ENCODE measurements at places on chromosomes 5 and 9. TPM values are rescaled to one million over a fixed set of nuclear protein-coding genes. Genes with fewer than 3 reads are reported as not detected.

HRH2 gene
- total RNA-seq: 0.33 TPM

FGFR4 gene
- 7.5 TPM for total RNA-seq

CDO1 gene
- total RNA-seq: not detected

PCDHGA2 gene
- 0.05 TPM for total RNA-seq

WHRN gene
- 18.0 TPM for total RNA-seq

- DNase-seq: no peak
- no peaks in the 10 kb centered on the region for H3K27me3 ChIP-seq
- no peaks in the 10 kb centered on the region for H3K4me1 ChIP-seq
- H3K4me3 ChIP-seq: no peak overlapping the region
These were observed 137.6 kb downstream of the TRPM3 start for GRCh38 chr9:70983723-70984295.

DNA sequence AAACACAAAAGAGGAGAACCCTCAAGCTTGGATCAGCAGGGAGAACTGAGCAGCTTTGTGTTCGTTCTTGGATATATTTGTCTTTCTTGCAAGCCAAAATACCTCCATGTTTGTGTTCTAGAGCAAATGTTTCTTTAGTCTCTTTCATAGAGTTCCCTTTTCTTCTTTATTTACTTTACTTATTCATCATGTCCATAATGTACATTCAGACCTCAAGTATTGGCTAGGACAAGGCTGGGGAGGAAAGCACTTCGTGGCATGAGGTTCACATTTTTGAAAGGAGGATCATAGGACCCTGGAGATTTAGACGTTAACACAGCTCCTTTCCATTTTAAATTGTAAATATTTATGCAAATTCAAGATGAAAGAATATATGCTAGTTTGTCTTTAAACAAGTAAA, 590.2 kb upstream of the MEF2C start:
- H3K27me3 ChIP-seq: no peaks in the 10 kb centered on the region
- H3K4me3 ChIP-seq: no peak overlapping the region
- no peaks in the 10 kb centered on the region for H3K4me1 ChIP-seq

GRCh38 chr9:9521033-9521779, 1091.6 kb downstream of the PTPRD start:
- no peak for DNase-seq
- H3K27me3 ChIP-seq: no peaks in the 10 kb centered on the region
- no peaks in the 10 kb centered on the region for H3K36me3 ChIP-seq
- no peaks in the 10 kb centered on the region for H3K4me1 ChIP-seq

- no peaks in the 10 kb centered on the region for H3K27me3 ChIP-seq
- H3K27ac ChIP-seq: no peak overlapping the region
- no peak overlapping the region for H3K4me3 ChIP-seq
- H3K4me1 ChIP-seq: peaks cover 19% of the 10 kb centered on the region
- H3K36me3 ChIP-seq: no peaks in the 10 kb centered on the region
- DNase-seq: no peak
These were observed 29.4 kb downstream of the NR6A1 start for GRCh38 chr9:124741662-124742061.

DNA sequence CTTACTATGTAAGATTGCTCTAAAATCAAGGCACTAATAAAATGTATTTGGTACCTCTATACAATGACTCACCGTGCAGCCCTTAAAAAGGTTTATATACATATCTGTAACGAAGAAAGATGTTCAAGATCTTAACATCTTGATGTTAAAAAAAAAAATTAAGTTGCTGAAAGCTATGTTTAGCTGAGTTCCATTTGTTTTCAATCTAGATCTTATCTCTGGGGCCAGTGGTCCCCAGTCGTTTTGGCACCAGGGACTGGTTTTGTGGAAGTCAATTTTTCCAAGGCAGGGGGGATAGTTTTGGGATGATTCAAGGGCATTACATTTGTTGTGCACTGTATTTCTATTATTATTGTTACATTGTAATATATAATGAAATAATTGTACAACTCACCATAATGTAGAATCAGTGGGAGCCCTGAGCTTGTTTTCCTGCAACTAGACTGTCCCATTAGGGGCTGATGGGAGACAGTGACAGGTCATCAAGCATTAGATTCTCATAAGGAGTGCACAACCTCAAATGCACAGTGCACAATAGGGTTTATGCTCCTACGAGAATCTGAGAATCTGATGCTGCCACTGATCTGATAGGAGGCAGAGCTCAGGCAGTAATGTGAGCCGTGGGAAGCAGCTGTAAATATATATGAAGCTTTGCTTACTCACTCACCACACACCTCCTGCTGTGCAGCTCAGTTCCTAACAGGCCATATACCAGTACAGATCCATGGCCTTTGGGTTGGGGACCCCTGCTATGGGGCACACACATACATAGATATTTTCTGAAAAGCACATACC, 27.6 kb upstream of the TSLP start:
- no peak overlapping the region for H3K4me3 ChIP-seq
- no peaks in the 10 kb centered on the region for H3K4me1 ChIP-seq
- DNase-seq: no peak
- no peaks in the 10 kb centered on the region for H3K36me3 ChIP-seq
- H3K27me3 ChIP-seq: no peaks in the 10 kb centered on the region
- no peak overlapping the region for H3K27ac ChIP-seq

DNA sequence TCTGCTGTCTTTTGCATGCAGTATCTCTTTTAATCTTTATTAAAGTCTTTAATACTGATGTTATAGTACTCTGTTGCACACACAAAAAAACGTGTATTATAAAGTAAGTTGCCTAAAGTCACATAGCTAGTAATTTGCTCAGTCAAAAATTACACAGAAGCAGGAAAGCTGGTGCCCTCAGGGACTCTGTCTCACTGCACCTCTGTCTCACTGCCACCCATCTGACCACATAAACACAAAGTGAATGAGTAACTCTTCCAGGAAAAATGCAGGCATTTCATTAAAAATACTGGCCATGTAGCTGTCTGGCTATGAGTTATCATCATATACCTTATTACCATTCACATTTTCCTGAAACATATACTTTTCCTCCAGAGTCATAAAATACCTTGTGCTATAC, 591.7 kb downstream of the CSNK1G3 start:
- H3K36me3 ChIP-seq: no peaks in the 10 kb centered on the region
- DNase-seq: no peak
- H3K4me3 ChIP-seq: no peak overlapping the region
- H3K4me1 ChIP-seq: no peaks in the 10 kb centered on the region
- no peak overlapping the region for H3K27ac ChIP-seq
- no peaks in the 10 kb centered on the region for H3K27me3 ChIP-seq

GRCh38 chr9:10274988-10275387, 337.8 kb downstream of the PTPRD start:
- no peaks in the 10 kb centered on the region for H3K36me3 ChIP-seq
- no peak overlapping the region for H3K4me3 ChIP-seq
- no peak overlapping the region for H3K27ac ChIP-seq
- no peak for DNase-seq

- H3K27me3 ChIP-seq: no peaks in the 10 kb centered on the region
- no peak overlapping the region for H3K4me3 ChIP-seq
- no peaks in the 10 kb centered on the region for H3K4me1 ChIP-seq
- H3K27ac ChIP-seq: no peak overlapping the region
- no peak for DNase-seq
These were observed 64.0 kb downstream of the POU5F2 start for GRCh38 chr5:93677359-93677891.

DNA sequence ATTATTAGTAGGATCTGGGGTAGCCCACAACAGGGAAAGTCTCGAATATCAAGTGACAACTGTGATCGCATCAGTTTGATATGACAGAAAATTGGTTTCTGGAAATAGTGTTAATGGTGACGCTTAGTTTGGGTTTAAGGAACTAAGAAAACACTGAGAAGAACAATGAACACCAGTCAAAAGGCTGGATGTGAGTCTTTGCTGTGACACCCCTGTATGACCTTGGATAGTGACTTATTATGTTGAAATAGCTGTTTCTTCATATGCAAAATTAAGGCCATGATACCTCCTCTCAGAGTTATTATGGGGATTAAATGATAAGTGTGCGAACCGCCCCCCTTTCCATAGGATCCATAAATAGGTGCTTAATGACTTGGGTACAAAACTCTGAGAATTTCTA, 926 bp downstream of the DNAJC25 start:
- H3K27ac ChIP-seq: peak overlapping the region; percentile 85
- no peak for DNase-seq

DNA sequence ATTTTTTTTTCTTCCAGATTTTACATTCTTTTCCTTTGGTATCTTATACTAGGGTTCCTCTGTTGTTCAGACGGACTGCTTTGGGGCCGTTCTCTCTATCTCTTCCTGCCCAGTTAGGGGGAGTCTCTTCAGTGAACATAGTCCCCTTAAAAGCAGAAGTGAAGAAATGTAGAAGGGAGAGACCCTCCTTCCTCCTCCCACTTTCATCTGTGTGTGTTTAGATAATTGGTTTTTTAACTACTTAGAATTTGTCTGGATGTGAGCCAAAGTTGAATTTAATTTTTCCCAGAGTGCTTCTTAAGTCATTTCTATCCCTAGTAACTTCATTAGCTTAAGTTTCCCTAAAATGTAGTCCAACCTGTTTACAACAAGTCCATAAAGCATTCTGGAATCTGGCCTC, 167.5 kb downstream of the HACD4 start:
- no peaks in the 10 kb centered on the region for H3K4me1 ChIP-seq
- no peak overlapping the region for H3K4me3 ChIP-seq
- H3K27me3 ChIP-seq: no peaks in the 10 kb centered on the region

DNA sequence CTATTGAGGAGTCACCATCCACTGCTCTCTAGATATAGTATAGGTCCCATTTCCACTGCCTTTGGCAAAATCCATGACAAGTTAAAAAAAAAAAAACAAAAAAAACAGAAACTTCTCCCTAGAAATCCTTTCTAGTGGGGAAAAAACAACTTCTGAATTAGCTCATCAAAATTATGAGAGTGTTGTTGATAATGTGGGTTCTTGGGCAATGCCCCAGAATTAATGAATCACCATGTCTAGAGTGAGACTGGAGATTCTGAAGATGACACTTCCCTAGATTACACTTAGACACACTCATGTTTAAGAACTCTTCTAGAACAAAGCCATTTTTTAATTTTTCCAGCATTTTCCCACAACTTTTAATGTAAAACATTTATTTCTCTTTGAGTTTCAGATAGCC, 728.0 kb upstream of the C9orf72 start:
- DNase-seq: no peak
- no peak overlapping the region for H3K27ac ChIP-seq
- H3K36me3 ChIP-seq: no peaks in the 10 kb centered on the region
- no peak overlapping the region for H3K4me3 ChIP-seq
- no peaks in the 10 kb centered on the region for H3K4me1 ChIP-seq

DNA sequence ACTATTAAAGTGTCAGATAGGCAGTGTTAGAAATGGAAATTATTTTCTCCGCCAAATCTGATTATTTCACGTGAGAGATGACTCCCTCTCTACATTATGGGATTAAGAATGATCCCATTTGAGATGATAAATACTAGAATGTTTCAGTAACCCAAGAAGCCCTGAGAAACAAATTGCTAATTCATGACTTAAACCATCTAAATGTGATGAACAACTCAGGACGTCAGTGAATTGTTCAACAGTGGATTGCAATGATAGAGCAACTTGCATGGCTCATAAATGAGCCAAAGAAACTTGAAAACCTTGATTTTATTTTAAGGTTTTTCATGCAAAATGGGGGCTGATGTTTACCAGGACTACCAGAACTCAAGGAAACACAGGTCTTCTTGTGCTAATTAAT, 350.5 kb upstream of the WWC1 start:
- H3K36me3 ChIP-seq: no peaks in the 10 kb centered on the region
- no peak overlapping the region for H3K27ac ChIP-seq
- no peaks in the 10 kb centered on the region for H3K4me1 ChIP-seq
- no peaks in the 10 kb centered on the region for H3K27me3 ChIP-seq
- no peak for DNase-seq
- H3K4me3 ChIP-seq: no peak overlapping the region

DNA sequence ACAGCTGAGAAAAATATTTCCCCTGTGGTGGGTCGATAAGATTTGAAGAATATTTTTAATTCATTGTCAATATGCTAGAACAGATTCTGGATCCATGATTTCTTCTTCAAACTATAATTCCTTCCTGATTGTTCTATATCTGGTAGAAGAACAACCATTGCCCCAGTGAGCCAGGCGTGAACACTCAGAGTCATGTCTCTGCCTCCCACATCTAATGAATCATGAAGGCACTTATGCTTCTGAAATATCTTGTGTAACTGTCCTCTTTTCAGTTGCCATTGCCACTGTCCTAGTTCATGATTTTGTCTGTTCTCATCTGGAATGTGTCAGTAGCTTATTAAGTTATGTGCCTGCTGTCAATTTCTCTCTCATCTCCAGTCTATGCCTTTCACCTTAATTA, 40.0 kb downstream of the GABRG2 start:
- no peaks in the 10 kb centered on the region for H3K36me3 ChIP-seq
- no peak for DNase-seq
- no peaks in the 10 kb centered on the region for H3K27me3 ChIP-seq
- H3K4me1 ChIP-seq: no peaks in the 10 kb centered on the region

DNA sequence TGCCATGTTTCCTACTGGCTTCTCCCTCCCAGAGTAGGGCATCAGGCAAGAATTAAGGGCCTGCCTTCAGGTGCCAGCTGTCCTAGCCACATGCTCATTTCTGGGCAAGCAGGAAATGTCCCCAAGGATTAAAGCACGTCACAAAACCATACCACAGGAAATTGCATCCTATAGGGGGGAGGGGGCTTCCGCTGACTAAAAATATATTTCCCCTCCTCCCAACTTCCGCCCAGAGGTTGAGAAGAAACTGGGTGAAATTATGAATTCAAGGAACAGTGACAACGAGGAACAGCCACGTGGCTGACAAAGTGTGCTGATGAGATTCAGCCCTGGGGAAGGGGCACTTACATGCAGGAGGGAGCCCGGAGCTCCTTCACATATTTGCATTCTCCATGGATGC, 4.1 kb downstream of the HBEGF start:
- H3K27me3 ChIP-seq: no peaks in the 10 kb centered on the region
- H3K27ac ChIP-seq: no peak overlapping the region
- H3K4me1 ChIP-seq: peaks cover 14% of the 10 kb centered on the region
- no peak for DNase-seq
- H3K4me3 ChIP-seq: no peak overlapping the region
- no peaks in the 10 kb centered on the region for H3K36me3 ChIP-seq

- H3K36me3 ChIP-seq: no peaks in the 10 kb centered on the region
- H3K27ac ChIP-seq: no peak overlapping the region
- H3K27me3 ChIP-seq: no peaks in the 10 kb centered on the region
- no peak overlapping the region for H3K4me3 ChIP-seq
- DNase-seq: no peak
These were observed 25.8 kb upstream of the FRRS1L start for GRCh38 chr9:109192732-109193361.

GRCh38 chr9:126548312-126548711, 65.4 kb upstream of the LMX1B start:
- H3K4me3 ChIP-seq: no peak overlapping the region
- DNase-seq: no peak
- no peaks in the 10 kb centered on the region for H3K27me3 ChIP-seq
- no peaks in the 10 kb centered on the region for H3K4me1 ChIP-seq
- no peaks in the 10 kb centered on the region for H3K36me3 ChIP-seq
- H3K27ac ChIP-seq: no peak overlapping the region

DNA sequence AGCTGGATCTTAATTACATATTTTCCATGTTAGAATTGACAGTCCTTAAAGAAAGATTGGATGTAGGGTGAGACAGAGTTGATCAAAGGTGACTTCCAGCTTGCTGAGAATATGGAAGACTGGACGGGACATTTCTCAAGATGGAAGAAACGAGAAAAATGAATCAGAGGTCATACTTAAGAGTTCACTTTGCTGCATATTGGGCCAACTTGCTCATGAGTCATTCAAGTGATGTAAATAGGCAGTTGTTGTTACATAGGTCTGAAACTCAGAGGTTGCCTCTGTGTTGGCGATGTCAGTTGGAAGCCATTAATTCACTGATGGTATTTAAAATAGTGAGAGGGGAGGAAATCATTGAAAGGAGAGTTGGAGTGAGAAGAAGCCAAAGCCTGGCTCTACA, 132.8 kb downstream of the CD180 start:
- no peak overlapping the region for H3K27ac ChIP-seq
- no peak overlapping the region for H3K4me3 ChIP-seq
- H3K4me1 ChIP-seq: no peaks in the 10 kb centered on the region
- no peak for DNase-seq
